ENCODE measurements at places on chromosomes 4 and X.
A peak's percentile ranks its signal among the peaks of the same experiment; 100 is the strongest.

- no peak for DNase-seq
Measured at GRCh38 chr4:17785858-17786257, 4.4 kb upstream of the FAM184B start.

DNA sequence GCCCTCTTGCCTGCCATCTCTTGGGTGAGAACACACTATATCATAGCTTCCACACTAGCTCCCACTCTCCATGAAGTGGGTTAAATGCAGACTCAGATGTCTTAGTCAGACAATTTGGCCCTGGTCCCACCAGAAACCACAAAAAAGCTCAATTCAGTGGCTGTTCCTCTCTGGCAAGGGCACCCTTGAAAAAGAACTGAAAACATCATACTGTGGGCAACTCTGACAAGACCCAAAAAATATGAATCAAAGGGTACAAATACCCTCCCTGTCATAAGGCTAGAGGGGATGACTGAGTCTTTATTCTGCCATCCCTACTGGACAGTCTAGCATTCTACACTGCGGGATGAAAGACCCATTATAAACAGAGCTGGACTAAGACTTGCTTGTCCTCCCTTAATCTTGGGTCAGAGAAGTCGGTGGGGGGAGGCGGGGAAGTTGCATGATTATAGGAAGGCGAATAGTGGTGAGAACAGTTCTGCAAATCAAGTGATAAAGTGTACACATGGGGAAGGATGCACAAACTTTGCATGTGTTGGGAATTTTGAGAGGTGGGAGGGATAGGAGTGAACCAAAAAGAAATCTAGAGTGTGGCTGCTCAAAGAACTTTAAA is 172.1 kb downstream of the OPHN1 start:
- DNase-seq = peak; percentile 44

- no peak for DNase-seq
Measured at GRCh38 chr4:94014484-94015136, 186.1 kb downstream of the ATOH1 start.

DNA sequence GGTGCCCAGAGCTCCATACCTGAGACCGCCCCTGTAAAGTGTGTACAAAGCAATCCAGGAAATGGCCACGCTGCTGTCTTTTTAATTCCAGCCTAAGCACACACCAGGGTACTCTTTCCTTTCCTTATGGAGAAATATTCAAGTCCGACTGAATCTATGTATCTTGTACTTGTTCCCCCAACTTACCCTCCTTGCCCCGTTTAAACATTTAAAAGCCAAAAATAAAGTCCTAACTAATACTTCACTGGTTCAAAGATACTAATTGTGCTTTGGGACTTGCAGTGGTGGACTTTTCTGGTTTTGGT is 731 bp upstream of the AMMECR1 start:
- DNase-seq = no peak

- no peak for DNase-seq
Measured at GRCh38 chr4:111650674-111651086, 494.6 kb upstream of the FAM241A start.
